ENCODE measurements at places on chromosomes 3 and 15. TPM values are rescaled to one million over a fixed set of nuclear protein-coding genes. Genes with fewer than 3 reads are reported as not detected.

Gene IL12A
- 0.90 TPM for polyA plus RNA-seq

Gene AADACL2
- polyA plus RNA-seq: 5.3 TPM

- DNase-seq: no peak
Observed at GRCh38 chr15:68434021-68434420, 2.1 kb upstream of the ITGA11 start.

GRCh38 chr3:123036352-123037014 is 8.9 kb upstream of the SEMA5B start:
- no peak for DNase-seq

GRCh38 chr15:31758126-31758525 is 272.2 kb upstream of the CHRNA7 start:
- DNase-seq: peak; percentile 14

Gene OPA1
- polyA plus RNA-seq: 52.1 TPM

Gene AGTR1
- 22.3 TPM for polyA plus RNA-seq

- no peak for DNase-seq
Observed at GRCh38 chr15:70301396-70301795, 203.7 kb upstream of the TLE3 start.

Gene HDAC11
- polyA plus RNA-seq: 15.0 TPM

- no peak for DNase-seq
Observed at GRCh38 chr3:168267179-168267578, 171.5 kb upstream of the GOLIM4 start.

Gene PLA2G4E
- 2.1 TPM for polyA plus RNA-seq

- DNase-seq: no peak
Observed at GRCh38 chr3:120742849-120743365, 363 bp downstream of the GTF2E1 start.

- no peak for DNase-seq
Observed at GRCh38 chr3:150359381-150359780, 48.7 kb upstream of the TSC22D2 start.

- DNase-seq: no peak
Observed at GRCh38 chr3:114499976-114500375, 206.1 kb downstream of the TIGIT start.

- DNase-seq: peak; percentile 47
Observed at GRCh38 chr3:10950476-10951294, 41.9 kb upstream of the SLC6A1 start.

DNA sequence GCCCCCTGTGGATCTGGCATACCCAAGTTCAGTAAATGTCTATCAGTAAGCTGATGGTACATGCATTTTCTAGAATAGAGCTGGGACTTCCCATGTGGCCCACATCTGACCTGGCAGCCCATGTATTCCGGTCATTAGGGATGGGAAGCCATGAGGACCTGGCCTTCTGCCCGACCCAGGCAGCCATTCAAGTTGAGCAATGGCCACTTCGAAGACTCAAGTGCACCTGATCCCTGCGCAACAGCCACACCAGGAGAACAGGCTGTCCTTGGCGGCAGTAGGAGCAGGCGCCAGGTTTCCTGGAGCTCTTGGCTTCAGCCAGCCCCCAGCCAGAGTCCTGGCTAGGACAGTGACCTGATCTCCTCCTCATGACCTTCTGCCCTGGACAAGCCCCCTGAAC is 14.6 kb downstream of the HEMK1 start:
- no peak for DNase-seq

DNA sequence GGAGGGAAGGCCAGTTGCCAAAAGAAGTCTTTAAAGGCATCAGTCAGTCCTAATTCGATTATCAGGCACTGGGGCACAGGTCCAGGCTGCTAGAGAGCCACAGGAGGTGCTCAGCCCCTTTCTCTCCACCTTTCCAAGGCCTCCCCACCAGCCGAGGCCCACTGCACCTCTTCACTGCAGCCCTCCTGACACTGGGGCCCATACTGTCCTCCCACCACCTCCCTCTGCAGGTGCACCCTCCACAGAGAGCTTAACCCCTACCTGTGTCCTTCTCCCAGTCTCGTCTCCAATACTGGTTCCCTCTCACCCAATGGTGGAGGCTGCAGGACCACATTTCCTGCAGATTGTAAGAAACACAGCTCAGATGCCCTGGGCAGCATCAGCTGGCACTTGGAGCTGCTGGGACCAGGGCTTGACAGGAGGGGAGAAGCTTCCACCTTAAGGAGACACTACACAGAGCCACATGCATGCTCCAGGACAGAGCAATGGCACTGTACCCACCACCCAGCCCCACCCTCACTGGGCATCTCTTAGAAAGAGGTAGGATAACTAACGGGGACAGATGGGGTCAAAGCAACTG is 81.6 kb upstream of the PRR20G start:
- DNase-seq: no peak

Gene SCAANT1
- polyA plus RNA-seq: 1.1 TPM

- no peak for DNase-seq
Observed at GRCh38 chr3:169929830-169930519, 18.6 kb downstream of the SAMD7 start.

- no peak for DNase-seq
Observed at GRCh38 chr15:47652328-47652727, 65.0 kb upstream of the SEMA6D start.

DNA sequence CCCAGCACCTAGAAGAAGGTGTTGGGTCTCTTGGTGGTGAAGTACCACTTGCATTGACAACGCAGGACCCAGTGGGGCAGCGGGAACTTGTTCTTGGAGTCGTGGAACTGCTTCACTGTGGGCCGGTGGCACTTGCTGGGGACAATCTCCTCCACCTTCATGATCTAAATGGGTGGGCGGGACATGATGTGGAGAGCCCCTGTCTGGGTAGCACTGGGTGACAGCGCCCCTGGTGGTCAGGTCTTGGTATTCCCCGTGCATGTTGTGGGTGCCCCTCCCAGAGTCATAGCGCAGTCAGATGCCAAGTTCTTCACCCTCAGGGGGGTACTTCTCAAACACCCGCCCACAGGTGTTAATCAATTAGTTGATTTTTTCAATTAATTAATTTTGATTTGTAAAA is 60.2 kb downstream of the AGBL1 start:
- no peak for DNase-seq

DNA sequence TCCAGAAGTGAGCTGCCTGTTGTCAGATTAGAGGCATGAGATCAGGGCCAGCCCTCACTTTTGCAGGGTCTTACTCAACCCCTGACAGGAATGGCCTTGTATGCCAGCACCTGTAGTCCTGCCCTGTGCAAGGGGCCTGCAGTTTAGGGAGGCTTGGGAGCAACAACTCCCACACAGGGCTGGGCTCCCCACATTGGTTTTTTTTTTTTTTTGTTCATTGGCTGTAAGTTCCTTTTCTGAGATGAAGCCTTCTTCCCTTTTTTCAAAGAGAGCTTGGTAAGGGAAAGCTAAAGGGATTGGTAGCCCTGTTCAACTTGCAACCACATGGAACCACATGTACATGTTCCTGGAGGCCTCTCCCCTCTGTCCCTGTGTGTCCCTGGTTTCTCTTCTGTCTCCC is 46.4 kb downstream of the TNFAIP8L3 start:
- DNase-seq: no peak

DNA sequence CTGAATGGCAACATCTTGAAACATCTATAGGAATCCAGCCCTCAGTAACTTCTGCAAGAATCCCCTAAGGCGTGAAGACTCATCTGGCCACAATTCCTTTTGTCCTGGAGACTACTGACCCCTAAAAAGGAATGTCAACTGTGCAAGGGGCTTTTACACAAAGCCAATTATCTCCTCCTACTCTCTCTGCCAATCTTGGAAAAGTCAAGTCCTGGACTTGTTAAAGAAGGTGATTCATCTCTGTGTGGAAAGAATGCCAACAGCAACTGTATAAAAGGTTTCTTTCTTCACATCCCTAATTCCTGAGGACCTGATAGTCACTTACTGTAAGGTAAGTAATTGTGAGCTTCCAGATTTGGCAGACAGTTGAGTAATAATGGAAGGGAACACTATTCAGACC is 22.3 kb downstream of the THRB start:
- DNase-seq: no peak

GRCh38 chr3:189324538-189325138 is 152.9 kb downstream of the TPRG1 start:
- no peak for DNase-seq

Gene SFMBT1
- 7.4 TPM for polyA plus RNA-seq

Gene MAP3K13
- 20.2 TPM for polyA plus RNA-seq

DNA sequence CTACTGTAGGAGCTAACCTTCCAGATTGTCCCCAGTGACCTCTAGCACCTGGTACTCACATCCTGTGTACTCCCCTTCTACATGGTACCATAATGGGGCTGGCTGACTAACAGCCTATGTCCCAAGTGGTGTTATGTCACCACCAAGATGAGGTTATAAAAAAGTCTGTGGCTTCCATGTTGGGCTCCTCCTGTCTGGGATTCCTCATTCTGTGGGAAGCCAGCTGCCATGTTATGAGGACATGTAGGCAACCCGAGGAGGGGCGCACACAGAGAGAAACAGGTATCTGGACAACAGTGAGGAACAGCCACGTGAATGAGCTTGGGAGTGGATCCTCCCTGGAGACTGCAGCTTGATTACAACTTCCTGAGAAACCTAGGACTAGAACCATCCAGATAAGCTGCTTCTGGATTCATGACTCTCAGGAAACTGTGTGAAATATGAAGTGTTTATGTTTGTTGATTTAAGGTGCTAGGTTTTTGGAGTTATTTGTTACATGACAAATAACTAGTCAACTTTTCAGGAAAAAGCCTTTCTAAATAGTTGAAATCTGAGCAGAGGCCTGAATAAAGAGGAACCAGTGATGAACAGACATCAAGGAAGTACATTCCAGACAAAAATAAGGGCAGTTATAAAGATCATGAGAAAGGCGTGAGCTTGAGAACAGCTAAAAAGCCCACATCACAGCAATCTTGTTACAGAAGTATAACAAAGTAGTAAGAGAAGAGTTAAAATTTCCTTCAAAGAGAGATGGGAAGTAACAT is 21.7 kb downstream of the GOLIM4 start:
- no peak for DNase-seq

Gene ISL2
- not detected for polyA plus RNA-seq

Gene C3orf20
- 0.15 TPM for polyA plus RNA-seq

- no peak for DNase-seq
Observed at GRCh38 chr3:14188041-14188754, 9.6 kb downstream of the LSM3 start.

DNA sequence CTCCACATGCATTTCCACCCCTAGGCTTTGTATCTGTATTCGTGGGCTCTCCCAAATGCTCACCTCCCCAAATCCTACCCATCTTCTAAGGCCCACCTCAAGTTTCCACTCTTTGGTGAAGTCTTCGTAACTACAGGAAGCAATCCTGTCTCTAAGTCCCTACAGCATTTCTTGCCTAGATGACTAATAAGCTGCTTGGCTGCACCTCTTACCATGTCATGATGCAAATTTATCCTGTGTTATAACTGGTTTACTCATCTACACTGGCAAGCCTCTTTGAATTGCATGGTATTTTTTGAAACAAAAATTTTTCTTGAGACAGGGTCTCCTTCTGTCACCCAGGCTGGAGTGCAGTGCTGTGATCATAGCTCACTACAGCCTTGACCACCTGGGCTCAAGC is 73.3 kb downstream of the SETMAR start:
- no peak for DNase-seq

Gene LIPC
- polyA plus RNA-seq: 2.4 TPM

DNA sequence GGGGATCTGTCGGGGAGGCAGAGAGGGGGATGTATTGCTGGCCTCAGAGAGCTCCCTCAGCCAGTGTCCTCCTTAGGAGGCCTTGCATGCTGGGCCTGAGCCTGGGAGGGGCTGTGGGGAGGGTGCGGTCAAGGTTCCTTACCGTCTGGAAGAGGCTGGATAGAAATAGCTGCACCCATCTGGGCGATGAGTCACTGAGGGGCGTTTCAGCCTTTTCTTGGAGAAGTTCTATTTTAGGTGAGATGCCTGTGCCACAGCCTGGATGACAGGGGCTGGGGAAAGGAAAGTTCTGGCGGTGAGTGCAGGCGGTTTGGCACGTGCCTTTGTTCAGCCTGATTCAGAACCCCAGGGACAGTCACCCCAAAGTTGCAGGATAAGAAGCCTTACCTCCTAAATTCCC is 35.7 kb upstream of the APEH start:
- no peak for DNase-seq

- DNase-seq: no peak
Observed at GRCh38 chr3:85090495-85090894, 131.7 kb downstream of the CADM2 start.

- DNase-seq: peak; percentile 22
Observed at GRCh38 chr15:85047271-85047948, 65.8 kb downstream of the PDE8A start.

Measured in muscle of arm (tissue), 14 donors.